ENCODE measurements at places on chromosomes 7 and 10. TPM values are rescaled to one million over a fixed set of nuclear protein-coding genes. Genes with fewer than 3 reads are reported as not detected.
A peak's percentile ranks its signal among the peaks of the same experiment; 100 is the strongest.

Gene NDUFB2
- 114 TPM for total RNA-seq

Gene LRRN3
- 0.19 TPM for total RNA-seq

DNA sequence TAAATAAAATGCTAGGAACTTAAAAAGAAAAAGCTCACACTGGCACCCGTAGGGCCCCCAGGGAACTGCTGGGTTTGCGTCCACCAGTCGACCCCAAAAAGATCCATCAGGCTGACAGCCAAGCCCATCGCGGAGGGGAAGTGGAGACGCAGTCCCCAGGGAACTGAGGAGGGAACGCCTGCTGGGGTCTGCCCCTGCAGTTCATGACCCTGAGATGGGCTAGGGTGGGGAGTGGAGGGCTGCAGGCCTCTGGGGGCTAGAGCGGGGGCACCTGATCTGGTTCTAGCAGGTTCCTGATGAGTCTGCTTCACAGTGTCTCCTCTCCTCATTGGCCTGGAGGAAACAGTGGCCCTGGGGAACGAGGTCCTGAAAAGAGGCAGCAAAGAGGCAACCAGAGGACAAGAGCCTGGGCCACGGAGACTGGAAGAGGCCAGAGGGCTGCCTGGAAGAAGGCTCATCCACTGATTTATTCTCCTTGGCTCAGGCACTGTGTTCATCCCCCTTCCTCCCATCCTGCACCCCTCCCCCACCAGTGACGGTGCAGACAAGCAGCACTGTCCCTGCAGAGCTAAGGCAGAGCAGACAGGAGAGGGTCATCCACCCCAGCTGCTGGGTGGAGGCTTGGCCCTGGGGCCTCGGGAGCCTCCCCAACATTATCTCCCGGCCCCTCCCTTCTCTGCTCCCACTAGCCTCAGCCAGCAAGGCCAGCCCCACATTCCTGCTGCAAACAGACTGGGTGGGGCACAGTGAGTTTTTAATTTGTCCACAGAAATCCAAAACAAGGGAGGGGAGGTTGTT, 24.7 kb upstream of the HSPA12A start:
- peaks cover 9% of the 10 kb centered on the region for H3K4me1 ChIP-seq
- no peak overlapping the region for H3K27ac ChIP-seq
- no peak for DNase-seq
- H3K27me3 ChIP-seq: no peaks in the 10 kb centered on the region
- no peak overlapping the region for H3K4me3 ChIP-seq

- H3K36me3 ChIP-seq: no peaks in the 10 kb centered on the region
- no peaks in the 10 kb centered on the region for H3K27me3 ChIP-seq
- H3K4me1 ChIP-seq: no peaks in the 10 kb centered on the region
- no peak for DNase-seq
These were observed 103.8 kb upstream of the GPR26 start for GRCh38 chr10:123562387-123562786.

Gene LFNG
- total RNA-seq: 1.7 TPM

DNA sequence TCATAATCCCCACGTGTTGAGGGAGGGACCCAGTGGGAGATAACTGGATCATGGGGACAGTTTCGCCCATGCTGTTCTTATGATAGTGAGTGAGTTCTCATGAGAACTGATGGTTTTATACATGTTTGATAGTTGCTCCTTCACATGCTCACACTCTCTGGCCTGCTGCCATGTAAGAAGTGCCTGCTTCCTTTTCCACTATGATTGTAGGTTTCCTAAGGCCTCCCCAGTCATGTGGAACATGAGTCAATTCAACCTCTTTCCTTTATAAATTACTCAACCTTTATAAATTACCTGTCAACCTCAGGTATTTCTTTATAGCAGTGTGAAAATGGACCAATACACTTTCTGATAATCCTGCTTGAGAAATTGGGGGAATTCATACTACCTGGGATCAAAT, 80.2 kb downstream of the ZNF37A start:
- H3K27me3 ChIP-seq: no peaks in the 10 kb centered on the region
- DNase-seq: no peak
- no peak overlapping the region for H3K4me3 ChIP-seq
- H3K36me3 ChIP-seq: no peaks in the 10 kb centered on the region

Gene SPDYE2
- not detected for total RNA-seq

GRCh38 chr10:27742195-27743011, 3.2 kb downstream of the MKX start:
- peak overlapping the region; percentile 86 for H3K27ac ChIP-seq
- H3K4me3 ChIP-seq: peak overlapping the region; percentile 63
- peaks cover 20% of the 10 kb centered on the region for H3K27me3 ChIP-seq
- DNase-seq: peak; percentile 91
- no peaks in the 10 kb centered on the region for H3K36me3 ChIP-seq

Gene ADAMTS14
- 0.06 TPM for total RNA-seq

GRCh38 chr7:114653364-114654088, 238.9 kb downstream of the FOXP2 start:
- no peaks in the 10 kb centered on the region for H3K4me1 ChIP-seq
- H3K4me3 ChIP-seq: no peak overlapping the region
- H3K27me3 ChIP-seq: no peaks in the 10 kb centered on the region
- no peak for DNase-seq
- no peak overlapping the region for H3K27ac ChIP-seq

GRCh38 chr7:92289321-92289720, 43.5 kb downstream of the ANKIB1 start:
- no peak overlapping the region for H3K27ac ChIP-seq
- H3K27me3 ChIP-seq: no peaks in the 10 kb centered on the region
- H3K4me1 ChIP-seq: no peaks in the 10 kb centered on the region
- H3K4me3 ChIP-seq: no peak overlapping the region
- H3K36me3 ChIP-seq: no peaks in the 10 kb centered on the region

DNA sequence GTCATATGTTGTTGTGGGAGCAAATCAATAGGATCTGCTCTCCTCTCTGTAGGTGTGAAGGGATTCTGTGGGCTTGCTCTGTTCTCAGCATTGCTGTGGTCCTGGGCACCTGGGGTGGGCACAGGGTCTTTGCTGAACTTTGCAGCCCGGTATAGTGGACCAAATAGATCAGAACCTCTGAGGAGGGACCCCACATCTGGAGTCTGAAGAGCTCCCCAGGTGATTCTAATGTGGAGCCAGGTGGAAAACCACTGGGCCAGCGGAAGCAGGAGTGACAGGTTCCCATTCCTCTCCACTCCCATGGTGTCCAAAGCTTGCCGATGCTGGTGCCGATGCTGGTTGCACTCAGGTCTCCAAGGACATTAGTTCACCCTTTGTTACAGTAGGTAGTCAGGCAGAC, 257.2 kb downstream of the GLRX3 start:
- no peaks in the 10 kb centered on the region for H3K4me1 ChIP-seq
- no peaks in the 10 kb centered on the region for H3K36me3 ChIP-seq
- no peak overlapping the region for H3K4me3 ChIP-seq
- H3K27ac ChIP-seq: no peak overlapping the region
- H3K27me3 ChIP-seq: no peaks in the 10 kb centered on the region

- peak; percentile 60 for DNase-seq
- no peaks in the 10 kb centered on the region for H3K4me1 ChIP-seq
- H3K4me3 ChIP-seq: peak overlapping the region; percentile 30
- peaks cover 6% of the 10 kb centered on the region for H3K36me3 ChIP-seq
These were observed 104.3 kb downstream of the TRIM24 start for GRCh38 chr7:138564365-138564764.

- DNase-seq: no peak
- H3K4me3 ChIP-seq: no peak overlapping the region
- H3K36me3 ChIP-seq: no peaks in the 10 kb centered on the region
- no peak overlapping the region for H3K27ac ChIP-seq
- no peaks in the 10 kb centered on the region for H3K27me3 ChIP-seq
- H3K4me1 ChIP-seq: no peaks in the 10 kb centered on the region
These were observed 27.8 kb downstream of the KLF6 start for GRCh38 chr10:3757250-3757637.

Gene GIMAP7
- 9.1 TPM for total RNA-seq

DNA sequence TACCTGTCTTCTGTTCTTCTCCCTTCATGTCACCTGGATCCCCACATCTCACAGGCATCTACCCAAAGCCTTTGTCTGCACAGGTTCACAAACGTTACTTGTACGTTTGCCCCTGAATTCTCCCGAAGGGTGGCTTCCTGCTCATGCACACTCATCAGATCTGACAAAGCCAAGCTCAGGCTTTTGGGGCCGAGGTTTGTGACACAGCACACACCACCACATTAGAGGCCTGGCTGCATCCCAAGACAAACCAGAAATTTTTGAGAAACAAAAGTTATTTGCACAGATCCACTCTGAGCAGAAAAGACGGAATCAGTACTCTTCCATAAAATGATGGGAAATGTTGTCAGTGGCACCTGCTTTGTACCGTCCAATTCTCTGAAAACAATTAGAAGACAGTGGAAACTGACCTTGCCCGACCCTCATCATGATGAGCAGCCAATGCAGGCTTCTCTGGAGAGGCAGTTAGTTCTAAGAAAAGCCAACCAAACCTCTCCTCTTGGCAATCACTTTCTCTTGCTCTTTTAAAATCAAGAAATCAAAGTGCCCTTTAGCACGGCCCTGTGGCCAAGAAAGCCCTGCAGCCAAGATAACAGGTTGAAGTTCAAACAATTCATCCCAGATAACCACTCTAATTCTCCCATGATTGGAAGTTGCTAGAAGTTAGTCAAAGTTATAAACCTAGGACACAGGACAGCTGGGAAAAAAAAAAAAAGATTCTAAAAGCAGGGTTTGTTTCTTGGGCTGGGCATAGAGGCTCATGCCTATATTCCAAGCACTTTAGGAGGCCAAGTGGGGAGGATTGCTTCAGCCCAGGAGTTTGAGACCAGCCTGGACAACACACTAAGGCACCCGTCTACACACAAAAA, 13.6 kb upstream of the SVIL start:
- H3K4me1 ChIP-seq: peaks cover 13% of the 10 kb centered on the region
- DNase-seq: no peak
- no peaks in the 10 kb centered on the region for H3K36me3 ChIP-seq
- H3K4me3 ChIP-seq: no peak overlapping the region
- H3K27ac ChIP-seq: no peak overlapping the region

DNA sequence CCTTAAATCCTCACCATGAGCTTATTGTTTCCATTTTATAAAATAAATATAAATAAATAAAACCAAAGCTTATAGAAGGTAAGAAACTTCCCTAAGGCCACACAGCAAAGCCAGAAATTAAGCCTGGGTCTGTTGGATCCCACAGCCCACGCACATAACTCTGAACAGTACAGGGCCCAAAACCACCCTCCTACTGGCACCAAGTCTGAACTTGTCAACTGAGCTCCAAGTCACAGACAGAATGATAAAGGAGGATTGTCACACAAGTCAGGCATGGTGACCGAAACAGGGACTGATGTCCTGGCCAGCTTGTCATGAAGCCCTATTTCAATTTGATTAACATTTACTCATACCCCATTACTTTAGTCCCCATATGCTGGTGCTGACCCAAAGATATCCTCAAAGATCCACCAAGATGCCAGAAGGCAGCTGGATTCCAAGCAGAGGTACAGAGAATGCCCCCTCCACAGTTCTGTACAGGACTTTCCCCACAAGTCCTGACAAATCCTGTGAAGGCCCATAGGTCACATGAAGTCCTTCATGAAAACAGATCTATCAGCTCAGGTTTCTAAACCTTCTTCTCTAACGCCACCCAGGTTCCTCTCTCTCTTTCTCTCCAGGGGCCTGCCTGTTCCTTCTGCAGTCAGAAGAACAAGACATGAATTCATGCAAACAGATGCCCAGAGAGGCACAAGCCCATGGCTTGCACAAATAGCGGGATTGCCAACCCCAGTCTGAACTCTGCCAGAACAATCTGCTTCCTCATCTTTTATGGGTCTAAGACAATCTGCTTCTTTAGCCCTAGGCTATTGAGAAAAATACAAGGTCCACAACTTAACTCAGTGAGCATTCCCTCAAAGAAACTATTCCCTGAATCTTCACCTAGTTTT, 60.9 kb downstream of the GLI3 start:
- H3K4me1 ChIP-seq: no peaks in the 10 kb centered on the region
- H3K27ac ChIP-seq: no peak overlapping the region

DNA sequence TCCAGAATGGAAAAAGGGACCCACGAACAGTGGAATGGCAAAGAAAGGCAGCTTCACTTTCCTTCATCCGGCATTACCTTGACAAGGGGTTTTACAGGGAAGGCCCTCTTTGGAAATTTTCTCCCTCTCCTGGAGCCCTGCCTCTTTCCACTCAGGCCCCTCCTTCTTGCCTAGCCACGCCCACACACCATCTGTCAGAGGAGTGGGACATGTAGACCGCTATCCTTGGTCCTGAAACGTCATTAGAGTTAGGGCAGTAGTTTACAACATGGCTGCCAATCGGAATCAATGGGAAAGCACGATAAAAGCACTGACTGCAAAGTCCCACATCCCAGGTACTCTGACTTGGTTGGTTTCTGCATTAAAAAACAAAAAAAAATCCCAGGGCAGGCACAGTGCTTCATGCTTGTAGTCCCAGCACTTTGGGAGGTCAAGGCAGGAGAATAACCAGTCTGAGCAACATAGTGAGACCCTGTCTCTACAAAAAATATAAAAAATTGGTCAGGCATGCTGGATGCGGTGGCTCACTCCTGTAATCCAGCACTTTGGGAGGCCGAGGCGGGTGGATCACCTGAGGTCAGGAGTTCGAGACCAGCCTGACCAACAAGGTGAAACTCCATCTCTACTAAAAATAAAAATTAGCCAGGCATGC, 96.4 kb downstream of the MARCHF5 start:
- no peaks in the 10 kb centered on the region for H3K4me1 ChIP-seq
- no peaks in the 10 kb centered on the region for H3K27me3 ChIP-seq
- DNase-seq: no peak
- no peaks in the 10 kb centered on the region for H3K36me3 ChIP-seq
- H3K4me3 ChIP-seq: no peak overlapping the region

Gene PON3
- 170 TPM for total RNA-seq

Gene CYP2C19
- total RNA-seq: 12.2 TPM

DNA sequence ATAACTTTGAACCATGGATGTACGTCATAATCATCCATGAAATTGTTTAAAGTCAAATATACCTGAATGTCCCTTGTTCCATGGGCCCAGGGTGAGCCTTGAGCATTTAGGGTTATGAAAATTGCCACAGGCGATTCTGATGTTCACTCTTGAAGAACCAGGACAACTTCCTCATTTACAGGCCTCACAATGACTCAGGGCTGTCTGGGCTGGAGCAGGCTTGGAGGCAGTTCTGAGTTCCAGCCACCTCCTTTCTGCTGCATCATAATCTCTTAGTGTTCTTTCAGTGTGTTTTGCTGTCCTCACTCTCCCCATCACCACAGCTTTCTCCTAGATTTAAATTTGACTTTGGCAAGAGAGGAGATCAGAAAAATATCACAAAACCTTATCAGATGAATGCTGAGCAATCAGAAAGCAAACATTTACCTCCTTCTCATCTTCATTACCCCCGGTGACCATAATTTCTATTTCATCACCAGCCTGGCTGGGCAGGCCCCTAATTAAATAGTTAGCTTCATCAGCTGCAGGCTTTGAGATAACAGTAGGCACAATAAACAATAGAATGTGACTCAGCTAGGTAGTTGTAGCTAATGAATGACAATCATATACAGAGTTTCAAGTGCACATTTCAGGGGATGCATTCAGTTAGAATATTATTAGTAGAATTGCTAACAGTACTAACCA, 571.0 kb downstream of the SH2D4B start:
- H3K36me3 ChIP-seq: no peaks in the 10 kb centered on the region
- no peaks in the 10 kb centered on the region for H3K4me1 ChIP-seq
- no peaks in the 10 kb centered on the region for H3K27me3 ChIP-seq
- no peak for DNase-seq
- no peak overlapping the region for H3K27ac ChIP-seq
- no peak overlapping the region for H3K4me3 ChIP-seq

GRCh38 chr7:113431406-113431805, 313.1 kb upstream of the SMIM30 start:
- no peak overlapping the region for H3K27ac ChIP-seq
- no peak for DNase-seq
- no peaks in the 10 kb centered on the region for H3K4me1 ChIP-seq
- no peaks in the 10 kb centered on the region for H3K27me3 ChIP-seq
- no peak overlapping the region for H3K4me3 ChIP-seq

Gene PLEKHS1
- not detected for total RNA-seq

Measured in right lobe of liver (tissue), 6 donors.